ENCODE measurements at places on chromosomes 12 and 14.

DNA sequence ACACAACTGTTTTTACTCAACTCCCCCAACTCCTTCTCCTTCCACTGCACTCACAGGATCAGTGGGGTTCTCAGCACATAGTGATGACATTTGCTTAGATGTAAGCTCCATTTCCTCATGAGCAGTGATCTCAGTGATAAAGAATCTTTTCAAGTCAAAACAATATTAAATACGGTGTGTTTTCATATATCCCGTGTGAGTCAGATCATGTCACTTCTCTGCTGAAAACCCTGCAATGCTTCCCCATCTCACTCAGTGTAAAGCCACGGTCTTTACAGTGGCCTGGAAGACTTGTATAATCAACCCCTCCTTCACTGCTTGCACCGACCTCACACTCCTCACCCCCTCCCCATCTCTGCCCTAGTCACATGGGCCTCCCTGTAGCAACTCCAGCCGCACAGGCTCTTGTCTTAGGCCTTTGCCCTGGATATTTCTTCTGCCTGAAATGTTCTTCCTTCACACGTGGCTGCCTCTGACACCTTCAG is 149.7 kb upstream of the ARHGAP5 start:
- H3K36me3 ChIP-seq: no peaks in the 10 kb centered on the region
- H3K27me3 ChIP-seq: no peaks in the 10 kb centered on the region
- H3K27ac ChIP-seq: peak overlapping the region; percentile 80
- no peak for DNase-seq
- peaks cover 19% of the 10 kb centered on the region for H3K4me1 ChIP-seq

- H3K27ac ChIP-seq: no peak overlapping the region
- H3K27me3 ChIP-seq: no peaks in the 10 kb centered on the region
- no peak overlapping the region for H3K4me3 ChIP-seq
- no peak for DNase-seq
These were observed 575.0 kb downstream of the PRKD1 start for GRCh38 chr14:29352706-29353080.

- no peaks in the 10 kb centered on the region for H3K27me3 ChIP-seq
- peak; percentile 23 for DNase-seq
- peaks cover 8% of the 10 kb centered on the region for H3K36me3 ChIP-seq
These were observed 28.7 kb upstream of the PLD4 start for GRCh38 chr14:104895786-104896661.

- no peak overlapping the region for H3K4me3 ChIP-seq
- no peaks in the 10 kb centered on the region for H3K4me1 ChIP-seq
- no peaks in the 10 kb centered on the region for H3K27me3 ChIP-seq
- H3K36me3 ChIP-seq: no peaks in the 10 kb centered on the region
These were observed 438.8 kb upstream of the USP15 start for GRCh38 chr12:61821381-61821780.

DNA sequence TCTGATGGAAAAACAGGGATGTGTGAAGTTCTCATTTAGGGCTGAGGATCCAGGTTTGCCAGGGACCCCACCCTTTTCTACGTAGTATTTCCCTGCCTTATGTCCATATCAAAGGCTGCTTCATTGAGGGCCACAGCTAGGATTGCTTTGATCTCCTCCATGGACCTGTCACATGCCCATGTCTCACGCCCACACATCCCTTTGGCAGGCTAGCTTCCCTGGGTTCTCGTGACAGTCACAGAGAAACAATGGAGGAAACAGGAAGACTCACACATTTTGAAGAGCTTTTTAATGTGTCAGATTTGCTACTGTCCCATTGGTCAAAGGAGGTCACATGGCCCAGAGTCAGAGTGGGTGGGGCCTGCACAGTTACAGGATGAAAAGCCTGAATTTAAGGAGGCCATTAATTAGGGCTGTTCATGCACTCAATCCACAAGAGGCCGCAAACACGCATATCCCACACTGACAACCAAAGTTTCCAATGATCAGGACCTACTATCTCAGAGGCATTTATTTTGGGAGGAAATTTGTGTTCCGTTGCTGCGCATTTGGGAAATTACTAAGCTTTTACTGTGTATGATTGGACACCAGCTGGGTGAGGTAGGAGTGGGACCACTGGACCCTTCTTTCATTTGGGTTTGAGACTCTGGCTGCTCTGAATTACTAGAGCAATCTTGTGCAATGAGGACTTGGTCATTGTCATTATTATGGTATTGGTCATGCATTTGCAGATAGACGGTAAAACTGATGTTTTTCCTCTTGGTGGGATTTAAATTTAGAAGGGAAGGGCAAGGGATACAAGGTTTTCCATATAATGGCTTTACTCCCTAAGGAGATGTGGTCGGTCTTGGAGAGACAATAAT is 266.2 kb downstream of the KTN1 start:
- H3K4me3 ChIP-seq: no peak overlapping the region
- H3K27me3 ChIP-seq: no peaks in the 10 kb centered on the region

- no peak for DNase-seq
- no peak overlapping the region for H3K27ac ChIP-seq
- H3K36me3 ChIP-seq: no peaks in the 10 kb centered on the region
These were observed 56.4 kb downstream of the LRP6 start for GRCh38 chr12:12210416-12210815.

DNA sequence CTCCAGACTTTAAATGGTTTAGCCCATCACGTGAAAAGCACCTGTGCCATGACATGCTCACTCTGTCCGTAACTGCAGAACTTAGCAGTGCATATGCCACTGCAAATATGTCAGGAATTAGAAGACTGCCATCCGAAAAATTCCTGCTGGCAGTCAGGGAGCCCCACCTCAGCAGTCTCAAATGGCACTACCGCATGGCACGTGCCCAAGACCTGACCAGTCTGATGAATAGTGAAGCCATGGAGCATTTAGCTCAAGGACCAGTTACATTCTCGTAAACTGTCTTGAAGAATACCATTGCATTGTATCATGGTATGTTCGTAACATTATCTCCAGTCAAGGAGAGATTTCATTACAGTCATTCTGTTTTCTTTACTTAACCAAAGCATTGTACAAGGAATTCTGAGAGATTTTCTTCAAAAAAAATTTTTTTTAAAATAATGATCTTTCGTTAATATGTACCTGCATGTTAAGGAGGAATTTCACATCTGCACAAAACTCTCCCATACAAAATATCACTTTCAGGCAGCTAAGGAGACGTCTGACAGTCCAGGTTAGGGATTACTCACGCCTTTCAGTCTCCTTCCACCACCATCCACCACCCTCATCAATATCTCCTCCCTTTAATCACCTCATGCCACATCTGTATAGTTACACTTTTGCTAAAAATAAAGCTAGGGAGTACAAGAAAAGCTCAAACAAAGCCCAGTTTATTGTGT is 138.5 kb downstream of the ANO2 start:
- H3K27ac ChIP-seq: no peak overlapping the region
- no peaks in the 10 kb centered on the region for H3K36me3 ChIP-seq
- no peak overlapping the region for H3K4me3 ChIP-seq
- H3K27me3 ChIP-seq: no peaks in the 10 kb centered on the region
- no peak for DNase-seq
- H3K4me1 ChIP-seq: no peaks in the 10 kb centered on the region

GRCh38 chr12:129911428-129912049 is 7.7 kb upstream of the TMEM132D start:
- H3K27ac ChIP-seq: no peak overlapping the region
- no peaks in the 10 kb centered on the region for H3K4me1 ChIP-seq
- no peak overlapping the region for H3K4me3 ChIP-seq
- H3K36me3 ChIP-seq: no peaks in the 10 kb centered on the region

GRCh38 chr14:74579447-74580274 is 32.4 kb downstream of the LTBP2 start:
- H3K27ac ChIP-seq: no peak overlapping the region
- H3K36me3 ChIP-seq: no peaks in the 10 kb centered on the region
- no peak for DNase-seq
- H3K4me3 ChIP-seq: no peak overlapping the region
- peaks cover 3% of the 10 kb centered on the region for H3K4me1 ChIP-seq
- H3K27me3 ChIP-seq: no peaks in the 10 kb centered on the region

GRCh38 chr12:130925666-130926015 is 28.1 kb upstream of the ADGRD1 start:
- no peaks in the 10 kb centered on the region for H3K36me3 ChIP-seq
- H3K4me1 ChIP-seq: no peaks in the 10 kb centered on the region
- no peak for DNase-seq
- H3K27me3 ChIP-seq: no peaks in the 10 kb centered on the region

- no peaks in the 10 kb centered on the region for H3K36me3 ChIP-seq
- no peak overlapping the region for H3K4me3 ChIP-seq
- H3K4me1 ChIP-seq: no peaks in the 10 kb centered on the region
- H3K27me3 ChIP-seq: no peaks in the 10 kb centered on the region
- no peak overlapping the region for H3K27ac ChIP-seq
These were observed 48.5 kb downstream of the ATP23 start for GRCh38 chr12:57989838-57990237.

GRCh38 chr12:66776974-66777373 is 98.1 kb upstream of the GRIP1 start:
- no peak overlapping the region for H3K4me3 ChIP-seq
- no peaks in the 10 kb centered on the region for H3K4me1 ChIP-seq
- no peaks in the 10 kb centered on the region for H3K27me3 ChIP-seq
- H3K27ac ChIP-seq: no peak overlapping the region

DNA sequence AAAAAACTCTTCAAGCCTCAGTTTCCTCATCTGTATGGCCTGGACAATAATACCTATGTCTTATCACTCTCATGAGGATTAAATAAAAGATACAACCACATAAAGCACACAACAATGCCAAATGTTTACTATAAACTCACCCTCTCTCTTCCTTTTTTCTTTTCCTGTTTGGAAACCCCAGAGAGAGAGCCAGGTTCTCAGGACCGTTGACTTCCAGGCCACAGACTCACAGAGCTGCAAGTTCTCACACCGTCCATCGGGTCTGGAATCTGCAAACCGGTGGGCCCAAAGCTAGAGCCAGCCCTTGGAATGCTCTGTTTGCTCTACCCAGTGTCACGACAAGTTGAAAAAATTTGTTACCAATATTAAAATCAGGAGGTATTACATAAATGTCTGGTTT is 4.6 kb upstream of the CD4 start:
- H3K4me1 ChIP-seq: no peaks in the 10 kb centered on the region
- no peak for DNase-seq

GRCh38 chr14:104328607-104329006 is 190.2 kb downstream of the KIF26A start:
- no peaks in the 10 kb centered on the region for H3K4me1 ChIP-seq
- no peaks in the 10 kb centered on the region for H3K27me3 ChIP-seq
- no peaks in the 10 kb centered on the region for H3K36me3 ChIP-seq
- no peak overlapping the region for H3K27ac ChIP-seq
- DNase-seq: no peak
- H3K4me3 ChIP-seq: no peak overlapping the region

- no peaks in the 10 kb centered on the region for H3K27me3 ChIP-seq
- no peaks in the 10 kb centered on the region for H3K4me1 ChIP-seq
- no peak overlapping the region for H3K27ac ChIP-seq
- H3K4me3 ChIP-seq: no peak overlapping the region
- H3K36me3 ChIP-seq: no peaks in the 10 kb centered on the region
These were observed 32.7 kb upstream of the RNU6-7 start for GRCh38 chr14:32169191-32169590.

- no peaks in the 10 kb centered on the region for H3K27me3 ChIP-seq
- no peak overlapping the region for H3K4me3 ChIP-seq
- DNase-seq: no peak
- H3K4me1 ChIP-seq: no peaks in the 10 kb centered on the region
These were observed 223.2 kb downstream of the KTN1 start for GRCh38 chr14:55802986-55803872.

DNA sequence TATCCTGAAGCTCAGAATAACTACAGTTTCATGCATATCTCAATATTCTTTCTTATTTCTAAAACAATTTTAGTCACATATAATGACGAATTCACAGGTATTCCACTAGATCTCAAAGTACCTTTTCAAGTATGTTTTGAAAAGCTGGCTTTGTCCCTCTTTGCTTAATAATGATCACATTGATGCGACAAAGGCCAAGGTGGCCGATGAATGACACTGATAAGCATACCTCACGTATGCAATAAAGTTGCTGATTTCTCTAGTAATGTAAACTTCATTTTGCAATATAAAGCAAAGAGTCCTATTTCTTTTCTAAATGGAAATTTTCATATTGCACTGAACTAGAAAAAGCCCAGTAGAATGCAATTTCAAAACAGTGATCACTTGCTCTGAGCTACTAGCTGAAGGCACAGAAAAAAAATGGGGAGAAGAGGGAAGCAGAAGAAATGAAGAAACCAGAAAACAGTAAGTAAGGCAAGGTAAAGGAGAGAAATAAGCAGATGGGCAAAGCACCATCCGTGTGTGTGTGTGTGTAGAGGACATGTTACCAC is 29.3 kb downstream of the FGD6 start:
- no peaks in the 10 kb centered on the region for H3K27me3 ChIP-seq
- no peak overlapping the region for H3K27ac ChIP-seq
- no peaks in the 10 kb centered on the region for H3K4me1 ChIP-seq
- H3K4me3 ChIP-seq: no peak overlapping the region

DNA sequence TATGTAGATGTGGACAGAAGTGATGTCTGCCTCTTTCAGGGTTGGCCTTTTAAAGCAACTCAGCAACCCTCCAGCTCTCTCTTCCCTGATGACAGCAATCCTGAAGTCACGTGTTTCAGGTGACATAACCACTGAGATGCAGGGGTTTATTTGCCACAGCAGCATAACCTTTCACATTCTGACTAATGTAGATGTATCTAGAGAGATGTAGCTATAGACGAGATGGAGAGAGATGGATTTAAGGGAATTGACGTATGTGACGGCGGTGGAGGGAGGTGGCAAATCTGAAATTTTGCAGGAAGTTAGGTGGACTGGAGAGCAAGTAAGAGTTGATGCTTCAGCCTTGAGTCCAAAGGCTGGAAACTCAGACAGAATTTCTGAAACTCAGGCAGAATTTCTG is 126.0 kb downstream of the ZFP36L1 start:
- DNase-seq: no peak
- peak overlapping the region; percentile 51 for H3K27ac ChIP-seq
- H3K4me3 ChIP-seq: no peak overlapping the region

All from psoas muscle (tissue), 8 donors.